ENCODE measurements at places on chromosomes 4 and X.
A peak's percentile ranks its signal among the peaks of the same experiment; 100 is the strongest.

- no peak for DNase-seq
These were observed 81.1 kb downstream of the FAAH2 start for GRCh38 chrX:57367649-57368048.

DNA sequence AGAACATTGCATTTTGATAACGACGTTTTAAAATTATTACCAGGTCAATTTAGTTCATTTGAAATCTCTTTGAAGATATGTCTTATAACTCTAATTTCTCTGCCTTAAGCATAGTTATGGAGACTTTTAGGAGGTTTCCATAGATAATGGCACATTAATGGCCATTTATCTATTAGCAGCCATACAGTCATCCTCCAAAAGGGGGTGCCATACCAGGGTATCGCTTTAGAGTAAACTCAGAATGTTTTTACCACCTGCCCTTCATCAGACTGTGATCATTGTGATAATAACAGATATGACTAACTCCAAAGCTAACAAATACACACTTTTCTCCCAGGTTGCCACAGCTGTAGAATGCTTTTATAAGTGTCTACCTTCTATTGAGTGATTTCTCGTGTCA is 461.5 kb downstream of the FSTL5 start:
- no peak for DNase-seq

GRCh38 chr4:94175553-94176261 is 32.0 kb upstream of the SMARCAD1 start:
- peak; percentile 92 for DNase-seq

- no peak for DNase-seq
These were observed 2.2 kb downstream of the WFS1 start for GRCh38 chr4:6271701-6272465.

DNA sequence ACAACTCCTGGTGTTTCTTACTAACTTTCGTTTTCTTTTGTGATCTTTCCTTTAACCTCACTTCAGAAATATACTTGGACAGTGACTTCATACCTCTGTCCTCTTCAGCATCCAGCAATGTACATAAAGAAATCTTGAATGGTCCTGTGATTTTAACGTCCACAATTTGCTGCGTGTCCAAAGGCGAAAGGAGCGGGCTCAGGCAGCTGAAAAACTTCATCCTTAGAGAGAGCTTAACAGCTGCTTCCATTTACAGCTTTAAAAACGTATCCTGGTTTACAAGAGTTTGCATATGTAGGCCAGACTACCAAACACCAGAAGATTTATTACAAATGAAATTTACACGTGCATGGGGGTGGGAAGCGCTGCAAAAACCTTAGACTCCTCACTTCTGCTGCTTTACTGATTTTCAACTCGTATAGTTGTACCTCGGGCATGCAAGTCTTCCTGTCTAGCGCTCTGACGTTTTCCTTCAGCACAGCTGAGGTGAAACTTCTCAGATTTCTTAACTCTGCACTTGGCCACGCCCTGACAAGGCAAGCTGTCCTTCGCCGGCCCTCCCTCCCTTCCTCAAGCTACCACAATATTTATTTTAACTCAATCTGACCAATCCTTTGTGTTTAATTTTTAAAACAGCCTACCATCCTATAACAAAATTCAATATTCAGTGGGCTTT is 406.4 kb downstream of the FAM47A start:
- DNase-seq: peak; percentile 70

DNA sequence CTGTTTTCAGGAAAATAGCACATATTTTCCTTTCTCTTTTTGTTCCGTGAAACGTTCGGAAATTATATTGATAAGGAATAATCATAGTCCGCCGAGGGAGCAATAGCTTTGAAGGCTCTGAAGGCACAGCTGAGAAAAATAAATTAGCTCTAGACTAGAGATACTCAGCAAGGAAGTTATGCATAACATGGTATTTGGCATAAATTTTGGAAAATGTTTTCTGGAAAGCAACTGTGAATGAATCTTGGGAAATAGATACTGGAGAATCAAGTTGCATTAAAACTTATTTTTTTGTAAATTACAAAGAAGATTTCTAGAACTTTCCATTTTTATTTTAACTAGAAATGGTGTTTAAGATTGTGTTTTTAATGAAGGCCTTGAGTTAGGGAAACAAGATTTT is 92.4 kb downstream of the HPRT1 start:
- no peak for DNase-seq

GRCh38 chrX:108298165-108298602 is 140.0 kb downstream of the COL4A6 start:
- DNase-seq: no peak

DNA sequence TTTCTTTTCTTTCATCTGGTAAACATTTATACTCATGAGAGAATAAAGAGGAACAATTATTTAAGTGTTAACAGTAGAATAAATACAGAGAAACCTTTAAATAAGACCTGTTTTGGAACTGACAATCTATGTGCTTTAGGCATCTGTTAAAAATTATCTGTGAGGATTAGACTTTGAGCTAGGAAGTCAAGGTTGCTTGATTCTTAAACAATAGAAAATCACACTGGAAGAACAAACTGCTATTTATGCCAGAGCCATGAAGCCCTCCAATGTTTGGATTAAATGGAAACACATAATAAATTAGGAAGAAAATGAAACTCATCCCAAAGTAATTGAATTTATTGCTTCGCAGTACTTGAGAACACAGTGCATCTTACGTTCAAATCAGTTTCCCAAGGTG is 207.2 kb upstream of the NPY2R start:
- DNase-seq: no peak

- no peak for DNase-seq
These were observed 34.4 kb upstream of the EFNB1 start for GRCh38 chrX:68794461-68794860.

DNA sequence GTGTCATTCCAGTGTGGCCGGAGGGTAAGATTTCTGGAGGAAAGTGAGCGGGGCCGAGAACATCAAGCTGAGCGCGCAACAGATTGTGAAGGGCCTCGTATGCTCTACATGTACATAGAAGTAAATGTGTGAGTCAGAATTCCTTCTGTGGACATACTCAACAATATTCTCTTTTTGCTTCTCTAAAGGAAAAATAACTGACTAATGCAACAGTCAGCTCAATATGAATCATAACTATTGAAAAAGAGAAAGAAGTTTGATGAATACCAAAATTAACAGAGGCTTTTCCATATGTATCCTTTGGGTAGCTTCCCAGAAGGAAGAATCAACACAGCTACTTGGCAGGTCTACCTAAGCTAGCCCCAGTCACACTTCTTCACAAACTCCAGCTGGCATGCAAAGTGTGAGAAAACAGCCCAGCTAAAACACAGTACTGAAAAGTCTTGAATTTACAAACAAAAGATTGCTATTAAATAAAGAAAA is 87.5 kb upstream of the ZFP42 start:
- DNase-seq: no peak

- DNase-seq: no peak
These were observed 37.2 kb upstream of the USP9X start for GRCh38 chrX:41047878-41048534.

DNA sequence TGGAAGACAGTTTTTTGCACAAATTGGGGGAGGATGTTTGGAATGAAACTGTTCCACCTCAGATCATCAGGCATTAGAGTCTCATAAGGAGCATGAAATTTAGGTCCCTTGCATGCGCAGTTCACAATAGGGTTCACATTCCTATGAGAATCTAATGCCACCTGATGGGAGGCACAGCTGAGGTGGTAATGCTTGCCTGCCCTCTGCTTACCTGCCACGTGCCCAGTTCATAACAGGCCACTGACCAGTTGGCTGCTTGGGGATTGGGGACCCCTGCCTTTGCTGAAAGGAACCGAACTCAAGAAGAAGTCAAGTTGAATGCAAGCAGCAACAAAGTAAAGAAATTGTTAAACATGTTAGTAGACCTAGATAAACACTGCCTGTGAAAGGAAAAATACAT is 4.6 kb upstream of the HSPA4L start:
- no peak for DNase-seq

DNA sequence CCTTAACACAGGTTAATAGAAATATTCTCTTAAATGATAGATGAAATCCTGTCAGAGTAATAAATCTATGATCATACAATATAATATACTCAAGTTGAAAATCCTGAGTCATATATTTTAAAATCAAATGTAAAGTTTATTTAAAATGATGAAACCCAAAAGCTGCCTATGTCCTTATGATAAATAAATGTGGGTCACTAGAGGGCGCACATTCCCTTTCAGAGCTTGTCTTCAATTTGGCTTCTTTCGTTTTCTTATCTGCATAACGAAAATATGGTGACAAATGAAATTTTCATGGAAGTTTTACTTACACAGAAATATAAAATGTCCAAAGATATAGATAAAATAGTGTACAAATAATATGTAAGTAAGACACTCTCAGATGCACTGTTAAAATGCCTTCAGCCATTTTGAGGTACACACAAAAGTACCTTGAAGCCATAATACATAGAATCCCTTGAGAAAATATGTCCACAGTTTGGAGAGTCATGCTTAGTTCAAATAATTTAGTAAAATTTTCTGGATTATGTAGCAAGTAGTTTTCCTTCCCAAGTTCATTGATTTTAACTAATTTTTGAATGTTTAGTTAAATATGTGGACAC is 680.4 kb downstream of the DMD start:
- peak; percentile 48 for DNase-seq

DNA sequence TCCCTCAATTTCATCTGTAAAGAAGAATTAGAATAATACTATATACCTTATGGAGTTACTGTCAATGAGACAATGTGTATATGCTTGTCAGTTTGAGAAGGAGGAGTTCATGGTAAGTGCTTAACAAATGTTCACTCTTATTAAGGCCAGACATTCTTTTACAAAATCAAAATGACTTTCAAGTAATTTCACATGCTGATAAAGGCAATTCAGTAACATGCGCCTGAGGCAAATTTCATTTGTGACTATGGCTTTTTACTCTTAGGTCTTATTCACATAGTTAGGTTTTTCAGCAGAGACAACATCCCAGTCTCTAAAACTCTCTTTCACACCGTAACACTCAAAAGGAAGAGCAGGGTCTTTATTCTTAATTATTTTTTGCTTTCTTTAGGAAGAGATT is 174.4 kb downstream of the CAMK2D start:
- no peak for DNase-seq

GRCh38 chrX:102950908-102951866 is 14.1 kb downstream of the RAB40AL start:
- peak; percentile 73 for DNase-seq

- DNase-seq: no peak
These were observed 400.7 kb downstream of the DCAF12L2 start for GRCh38 chrX:125765347-125765746.

DNA sequence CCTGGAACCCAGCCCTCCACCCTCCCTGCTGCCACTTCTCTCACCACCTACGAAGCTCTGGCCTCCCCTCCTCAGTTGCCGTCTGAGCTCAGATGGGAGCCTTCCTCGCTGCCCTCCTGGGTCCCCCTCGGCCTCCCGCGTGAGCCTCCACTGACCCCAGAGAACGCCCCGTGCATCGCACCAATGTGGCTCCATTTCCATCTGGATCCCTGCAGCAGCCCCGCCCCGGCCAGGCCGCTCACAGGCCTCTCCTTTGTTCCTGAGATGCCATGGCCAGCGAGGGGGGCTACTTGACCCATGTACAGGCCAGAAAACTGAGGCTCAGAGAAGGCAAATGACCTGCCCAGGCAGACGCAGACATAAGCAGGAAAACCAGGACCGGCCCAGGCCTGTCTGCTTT is 242.4 kb upstream of the PSAPL1 start:
- no peak for DNase-seq

GRCh38 chr4:113148925-113149324 is 99.5 kb downstream of the ANK2 start:
- DNase-seq: peak; percentile 79

DNA sequence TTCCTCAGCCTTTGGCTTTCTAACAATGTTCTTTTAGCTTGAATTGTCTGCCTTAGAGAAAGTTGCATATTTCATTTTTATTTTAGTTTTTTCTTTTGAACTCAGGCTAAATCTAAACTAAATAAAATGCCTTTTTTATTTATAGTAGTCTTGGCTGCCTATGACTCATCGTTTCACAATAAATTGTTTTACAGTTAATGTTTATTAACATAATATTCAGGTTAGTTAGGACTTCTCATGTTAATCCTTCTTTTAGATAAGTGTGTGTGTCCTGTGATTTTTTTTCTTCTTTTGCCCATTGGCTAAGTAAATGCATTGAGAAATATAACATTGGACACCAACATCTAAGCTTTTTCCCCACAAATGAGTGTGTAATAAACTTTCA is 1.6 kb downstream of the RP2 start:
- no peak for DNase-seq

- DNase-seq: no peak
These were observed 52.3 kb downstream of the LGI2 start for GRCh38 chr4:24978291-24979075.

DNA sequence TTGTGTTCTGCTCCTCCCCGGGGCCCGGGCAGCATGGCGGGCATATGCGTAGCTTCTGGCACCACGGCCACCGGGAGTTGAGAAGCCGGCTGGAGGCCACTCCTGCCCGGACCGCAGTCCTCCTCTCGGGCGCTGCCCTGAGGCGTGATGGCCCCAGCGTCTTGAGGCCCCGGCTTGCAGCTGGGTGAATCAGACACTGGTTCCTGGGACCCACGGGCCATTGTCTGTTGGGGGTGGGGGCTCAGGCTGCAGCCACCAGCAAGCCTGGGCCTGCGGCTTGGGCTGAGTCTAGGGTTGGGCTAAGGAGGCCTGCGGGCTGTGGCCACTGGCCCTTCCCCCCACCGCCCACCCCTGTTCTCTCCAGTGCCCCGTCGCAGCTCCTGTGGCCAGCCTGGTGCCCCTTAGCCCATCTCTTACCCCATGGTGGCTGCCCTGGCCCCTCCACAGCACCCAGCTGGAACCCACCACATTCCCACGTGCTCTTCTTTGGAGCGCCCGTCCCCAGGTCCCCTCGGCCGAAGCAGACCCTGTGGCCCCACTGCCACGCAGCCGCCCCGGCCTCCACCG is 6.7 kb upstream of the UVSSA start:
- no peak for DNase-seq

GRCh38 chrX:65034668-65035445 is 58.6 kb upstream of the ZC4H2 start:
- DNase-seq: peak; percentile 92

- no peak for DNase-seq
These were observed 53.6 kb downstream of the PAQR3 start for GRCh38 chr4:78885598-78885997.

GRCh38 chr4:186740822-186741221 is 17.2 kb upstream of the FAT1 start:
- no peak for DNase-seq

DNA sequence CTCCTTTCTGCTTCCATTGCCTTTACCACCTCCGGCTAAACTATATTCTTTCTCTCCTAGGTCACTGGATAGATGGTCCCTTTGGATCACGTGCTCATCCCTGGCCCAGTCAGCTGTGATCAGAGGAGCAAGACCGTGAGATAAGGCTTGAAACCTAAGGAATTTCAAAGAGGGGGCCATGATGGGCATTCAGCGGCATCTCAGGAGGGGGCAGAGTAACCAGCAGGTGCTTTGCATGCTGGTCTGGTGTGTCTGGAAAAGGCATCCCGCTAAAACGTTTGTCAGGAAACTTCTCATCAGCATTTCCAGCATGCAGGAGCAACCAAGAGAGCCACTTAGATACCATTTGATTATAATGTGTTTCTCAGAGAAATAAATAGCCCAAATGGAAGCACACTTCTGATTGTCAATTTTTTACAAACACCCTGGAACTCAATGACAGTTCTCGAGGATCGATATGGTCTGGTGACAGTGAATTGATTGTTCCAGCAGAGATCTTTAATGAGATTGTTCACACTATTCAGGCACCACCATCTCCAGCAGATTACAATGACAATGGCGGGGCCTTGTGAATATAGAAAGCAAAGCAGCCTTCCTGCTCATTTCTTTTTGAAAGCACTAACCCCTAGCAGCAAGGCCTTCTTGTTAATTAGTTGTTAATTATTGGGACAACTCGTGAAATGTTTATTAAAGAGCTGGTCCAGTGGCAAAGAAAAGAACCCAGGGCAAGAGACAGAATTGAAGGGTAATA is 327.1 kb downstream of the PTTG2 start:
- DNase-seq: peak; percentile 21
